ENCODE measurements at places on chromosomes 7 and 10.

DNA sequence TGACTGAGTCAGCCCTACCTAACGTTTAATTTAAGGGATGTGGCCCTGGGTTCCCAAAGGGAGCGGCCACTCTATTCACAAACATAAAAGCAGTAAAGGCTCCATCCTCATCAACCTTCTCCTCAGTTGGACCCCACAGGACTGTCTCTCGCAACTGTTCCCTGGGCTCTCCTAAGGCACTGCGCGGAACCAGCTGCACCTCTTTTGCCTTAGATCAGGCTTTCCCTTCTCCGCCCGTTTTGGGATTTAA is 689 bp upstream of the GTPBP4 start:
- no peak for DNase-seq

DNA sequence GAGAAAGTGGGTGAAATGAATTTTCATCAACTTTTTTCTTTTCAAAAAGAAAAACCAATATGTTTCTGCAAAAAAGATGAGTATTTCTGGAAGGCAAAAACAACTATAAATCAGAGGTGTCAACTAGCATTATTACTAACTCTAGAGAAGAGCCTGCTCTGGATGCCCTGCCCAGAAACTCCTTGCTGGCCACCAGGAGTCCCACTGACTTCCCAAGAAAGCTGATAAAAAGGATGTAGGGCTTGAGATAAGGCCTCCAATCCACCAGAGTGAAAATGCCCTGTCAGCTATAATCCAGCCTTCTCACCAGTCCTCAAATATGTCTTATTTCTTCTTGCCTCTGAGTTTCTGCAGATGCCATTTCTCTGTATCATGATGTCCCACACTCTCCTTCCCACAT is 16.7 kb upstream of the FZD1 start:
- DNase-seq, result no peak

DNA sequence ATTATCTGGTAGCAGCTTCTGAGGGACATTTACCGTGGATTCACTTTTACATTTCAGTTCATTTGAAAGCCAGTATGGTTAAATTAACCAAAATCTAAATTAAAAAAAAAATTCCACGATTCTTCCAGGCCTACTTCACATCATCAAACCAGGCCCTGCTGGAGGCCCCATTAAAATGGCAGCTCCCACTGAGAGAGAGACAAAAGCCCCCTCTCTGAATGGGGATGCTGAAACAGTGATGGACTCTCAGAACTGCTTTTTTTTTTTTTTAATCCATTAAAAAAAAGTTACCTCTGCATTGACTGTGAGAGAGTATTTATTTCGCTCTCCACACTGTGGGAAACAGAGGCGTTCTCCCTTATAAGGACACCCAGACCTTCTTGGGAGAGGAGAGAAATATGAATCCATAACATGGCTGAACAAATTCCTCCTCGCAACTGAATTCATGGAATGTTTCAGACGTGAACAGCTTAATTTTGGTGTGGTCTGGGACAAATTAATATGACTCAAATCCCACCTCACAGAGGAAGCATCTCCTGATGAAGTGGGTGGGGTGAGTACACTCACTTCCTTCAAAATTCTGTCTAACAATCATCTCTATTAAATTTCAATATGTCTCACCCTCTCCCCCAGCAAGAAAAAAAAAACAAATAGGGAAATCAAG is 73.5 kb downstream of the SAMD9 start:
- DNase-seq, result no peak

GRCh38 chr7:87000344-87000743 is 59.1 kb downstream of the ELAPOR2 start:
- no peak for DNase-seq

GRCh38 chr10:130634816-130635215 is 498.6 kb downstream of the GLRX3 start:
- no peak for DNase-seq

- peak; percentile 26 for DNase-seq
Measured at GRCh38 chr10:113854761-113855588, 514 bp downstream of the NHLRC2 start.

DNA sequence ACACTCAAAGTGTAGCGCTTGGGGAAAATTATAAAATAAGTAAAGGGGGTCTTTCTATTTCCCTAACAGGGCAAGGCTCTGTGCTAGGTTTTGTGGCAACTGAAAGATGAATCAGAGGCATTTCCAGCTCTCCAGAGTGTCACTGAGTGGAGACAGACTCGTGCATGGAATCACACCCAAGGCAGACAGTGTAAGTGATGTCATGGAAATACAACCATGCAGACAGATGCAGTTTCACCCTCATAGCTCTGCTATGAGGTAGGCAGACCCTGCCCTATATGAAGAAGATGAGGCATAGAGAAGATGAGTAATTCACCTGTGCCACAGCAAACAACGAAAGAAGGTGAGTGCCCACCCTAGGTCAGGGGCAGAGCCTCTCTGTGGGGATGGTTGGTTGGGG is 57.2 kb upstream of the PITRM1 start:
- DNase-seq, result no peak

DNA sequence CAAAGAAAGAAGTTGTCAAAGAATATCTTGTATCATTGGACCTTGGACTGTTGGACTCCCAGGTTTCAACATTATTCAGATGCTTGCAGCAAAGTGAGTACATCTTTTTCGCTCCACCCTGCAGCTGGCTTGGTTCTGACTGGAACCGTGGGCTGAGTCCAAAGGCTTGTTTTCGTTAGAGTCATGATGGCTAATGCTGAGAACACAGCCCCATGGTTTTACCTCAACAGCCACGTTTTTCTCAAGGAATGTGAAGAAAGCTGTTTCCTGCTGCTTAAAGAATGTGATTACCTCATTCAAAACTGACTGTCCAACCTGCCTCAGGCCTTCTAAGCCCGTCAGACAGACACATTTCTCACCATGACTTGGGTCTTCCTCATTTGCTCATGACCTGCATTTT is 69.5 kb downstream of the STEAP1B start:
- no peak for DNase-seq

DNA sequence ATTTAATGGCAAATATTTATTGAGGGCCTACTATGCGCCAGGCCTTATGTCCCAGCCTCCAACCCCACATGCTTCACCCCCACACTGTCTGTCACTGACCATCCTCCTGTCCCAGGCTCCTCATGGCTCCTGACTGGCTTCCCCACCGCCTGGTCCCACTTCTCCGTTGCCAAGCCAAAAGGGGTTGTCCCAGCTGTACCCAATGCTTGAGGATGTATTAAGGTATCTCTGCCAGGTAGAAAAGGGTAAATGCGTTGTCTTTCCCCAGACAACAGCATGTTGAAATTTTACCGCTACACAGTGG is 168.8 kb upstream of the FRMD4A start:
- no peak for DNase-seq

DNA sequence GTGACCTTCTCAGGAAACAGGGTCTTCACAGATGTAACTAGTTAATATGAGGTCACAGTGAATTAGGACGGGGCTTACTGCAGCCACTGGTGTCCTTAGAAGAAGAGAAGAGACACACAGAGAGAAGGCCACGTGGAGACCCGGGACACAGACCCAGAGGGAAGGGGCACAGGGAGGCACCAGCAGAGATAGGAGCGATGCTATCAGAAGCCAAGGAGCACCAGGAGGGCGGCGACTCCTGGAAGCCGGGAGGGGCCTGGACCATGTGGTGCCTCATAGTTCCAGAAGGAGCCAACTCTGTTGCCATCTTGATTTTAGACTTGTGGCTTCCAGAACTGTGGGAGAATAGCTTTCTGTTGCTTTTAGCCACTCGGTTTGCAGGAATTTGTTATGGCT is 505.9 kb downstream of the TCERG1L start:
- no peak for DNase-seq

DNA sequence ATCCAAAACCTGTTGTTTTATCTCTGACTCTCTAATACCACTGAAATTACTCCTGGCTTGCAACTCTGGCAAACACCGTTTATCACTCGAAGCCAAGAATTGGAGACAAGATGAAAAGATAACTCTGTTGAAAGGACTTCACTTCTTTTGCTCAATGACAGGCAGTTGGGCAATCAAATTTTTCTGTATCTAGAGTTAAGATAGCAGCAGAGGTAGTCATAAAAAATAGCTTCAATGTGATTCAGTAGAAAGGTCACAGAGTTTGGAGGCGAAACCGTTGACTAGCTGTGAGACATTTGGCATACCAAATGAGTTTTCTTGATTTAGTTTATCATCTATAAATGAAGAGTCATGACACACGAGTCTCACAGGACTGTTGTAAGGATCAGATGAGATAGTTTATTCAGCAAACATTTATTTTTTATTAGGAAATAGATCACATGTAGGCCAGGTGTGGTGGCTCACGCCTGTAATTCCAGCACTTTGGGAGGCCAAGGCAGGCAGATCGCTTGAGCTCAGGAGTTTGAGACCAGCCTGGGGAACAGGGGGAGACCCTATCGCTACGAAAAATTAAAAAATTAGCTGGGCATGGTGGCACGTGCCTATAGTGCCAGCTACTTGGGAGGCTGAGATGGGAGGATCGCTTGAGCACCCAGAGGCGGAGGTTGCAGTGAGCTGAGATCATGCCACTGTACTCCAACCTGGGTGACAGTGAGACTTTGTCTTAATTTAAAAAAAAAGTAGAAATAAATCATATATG is 23.6 kb downstream of the AKR1B1 start:
- DNase-seq, result no peak

DNA sequence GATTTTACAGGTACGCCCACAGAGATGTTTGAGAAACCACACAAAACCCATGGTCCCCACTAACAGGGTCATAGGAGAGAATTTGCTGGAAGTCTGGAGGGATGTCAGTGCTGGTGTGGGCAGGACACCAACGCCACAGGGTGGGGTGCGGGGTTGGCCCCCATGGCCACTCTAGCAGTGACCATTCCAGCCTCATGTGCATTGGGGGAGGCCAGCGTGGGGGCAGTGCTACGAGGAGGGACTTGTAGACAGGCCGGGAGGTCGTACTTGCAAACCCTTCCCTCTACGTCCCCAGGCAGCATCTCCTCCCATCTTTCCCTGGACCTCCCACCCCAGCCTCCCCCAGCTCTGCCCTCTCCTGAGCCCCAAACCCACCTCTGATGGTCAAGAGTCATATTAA is 34.0 kb downstream of the FOXL3 start:
- no peak for DNase-seq
